ENCODE measurements at places on chromosomes 16 and 17.

GRCh38 chr17:63681530-63681929 lies 18.4 kb downstream of the LIMD2 start:
- DNase-seq, result no peak

DNA sequence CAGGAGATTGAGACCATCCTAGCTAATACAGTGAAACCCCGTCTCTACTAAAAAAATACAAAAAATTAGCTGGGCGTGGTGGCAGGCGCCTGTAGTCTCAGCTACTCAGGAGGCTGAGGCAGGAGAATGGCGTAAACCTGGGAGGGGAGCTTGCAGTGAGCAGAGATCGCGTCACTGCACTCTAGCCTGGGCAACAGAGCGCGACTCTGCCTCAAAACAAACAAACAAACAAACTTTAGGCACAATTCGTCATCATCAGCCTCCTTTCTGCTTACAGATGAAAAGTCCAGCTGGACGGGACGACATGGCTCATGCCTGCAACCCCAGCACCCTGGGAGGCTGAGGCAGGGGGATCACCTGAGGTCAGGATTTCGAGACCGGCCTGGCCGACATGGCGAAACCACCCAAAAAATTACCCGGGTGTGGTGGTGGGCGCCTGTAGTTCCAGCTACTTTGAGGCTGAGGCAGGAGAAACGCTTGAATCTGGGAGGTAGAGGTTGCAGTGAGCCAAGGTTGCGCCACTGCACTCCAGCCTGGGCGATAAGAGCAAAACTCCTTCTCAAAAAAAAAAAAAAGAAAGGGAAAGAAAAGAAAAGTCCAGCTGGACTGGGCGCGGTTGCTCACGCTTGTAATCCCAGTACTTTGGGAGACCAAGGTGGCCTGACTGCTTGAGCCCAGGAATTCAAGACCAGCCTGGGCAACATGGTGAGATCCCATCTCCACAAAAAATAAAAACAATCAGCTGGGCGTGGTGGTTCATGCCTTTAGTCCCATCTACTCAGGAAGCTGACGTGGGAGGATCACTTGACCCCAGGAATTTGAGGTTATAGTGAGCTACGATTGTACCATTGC lies 1.5 kb upstream of the SPIRE2 start:
- no peak for DNase-seq

- DNase-seq, result no peak
Observed at GRCh38 chr16:79580453-79581191, 19.9 kb downstream of the MAF start.

DNA sequence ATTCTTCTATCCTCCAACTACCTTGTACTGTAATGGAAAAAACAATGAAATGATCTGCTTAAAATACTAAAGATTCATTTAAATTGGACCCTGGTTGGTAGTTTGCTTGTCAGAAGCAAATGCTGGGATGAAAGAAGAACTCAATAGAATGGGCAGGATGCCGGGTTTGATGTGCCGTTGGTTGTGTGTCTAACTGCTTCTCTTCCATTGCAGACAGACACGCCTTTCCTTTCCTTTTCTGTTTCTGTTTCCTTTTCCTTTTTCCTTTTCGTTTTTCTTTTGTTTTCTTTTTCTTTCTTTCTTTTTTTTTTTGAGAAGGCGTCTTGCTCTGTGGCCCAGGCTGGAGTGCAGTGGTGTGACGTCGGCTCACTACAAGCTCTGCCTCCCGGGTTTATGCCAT lies 64.6 kb downstream of the PLCG2 start:
- DNase-seq, result no peak

DNA sequence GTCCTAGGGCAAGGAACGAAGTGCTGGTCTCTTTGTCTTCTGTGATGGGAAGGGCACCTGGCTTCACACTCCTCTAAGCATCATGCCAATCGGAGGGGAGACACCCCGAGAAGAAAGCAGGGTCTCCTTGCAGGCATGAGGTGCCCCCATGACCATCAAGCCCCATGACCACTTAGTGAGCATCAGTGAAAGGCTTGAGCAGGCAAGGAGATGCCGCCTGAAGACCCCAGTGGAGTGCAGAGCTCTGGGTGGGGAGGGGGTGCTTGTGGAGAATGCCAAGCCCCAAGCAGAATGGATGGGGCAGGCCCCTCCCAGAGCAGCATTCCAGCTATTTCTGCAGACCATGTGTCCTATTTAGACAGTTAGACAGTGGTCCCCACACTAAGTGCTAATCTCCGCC lies 232.7 kb upstream of the TNRC6C start:
- DNase-seq, result no peak

DNA sequence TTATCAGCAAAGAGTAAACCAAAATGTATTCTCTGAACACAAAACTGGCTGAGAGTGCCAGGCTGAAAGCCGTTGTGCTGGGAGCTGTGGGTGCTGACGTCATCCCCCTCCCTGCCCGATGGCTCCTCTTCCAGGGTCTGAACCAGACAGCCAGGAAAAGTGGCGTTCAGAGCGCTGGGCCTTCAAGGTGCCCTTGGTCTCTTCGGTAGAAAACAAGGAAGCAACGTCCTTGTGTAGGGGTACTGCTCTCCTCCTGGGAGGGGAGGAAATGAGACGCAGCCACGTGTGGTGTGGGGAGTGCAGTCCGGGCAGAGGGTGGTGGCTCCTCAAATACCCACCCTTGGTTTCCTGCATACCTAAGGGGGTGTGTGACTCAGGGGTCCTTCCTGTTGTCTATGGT lies 394.7 kb downstream of the SEC14L1 start:
- DNase-seq, result no peak

- DNase-seq, result no peak
Observed at GRCh38 chr17:40361925-40362695, 2.4 kb downstream of the GJD3 start.

GRCh38 chr16:53067675-53068074 lies 12.9 kb downstream of the CHD9 start:
- no peak for DNase-seq

DNA sequence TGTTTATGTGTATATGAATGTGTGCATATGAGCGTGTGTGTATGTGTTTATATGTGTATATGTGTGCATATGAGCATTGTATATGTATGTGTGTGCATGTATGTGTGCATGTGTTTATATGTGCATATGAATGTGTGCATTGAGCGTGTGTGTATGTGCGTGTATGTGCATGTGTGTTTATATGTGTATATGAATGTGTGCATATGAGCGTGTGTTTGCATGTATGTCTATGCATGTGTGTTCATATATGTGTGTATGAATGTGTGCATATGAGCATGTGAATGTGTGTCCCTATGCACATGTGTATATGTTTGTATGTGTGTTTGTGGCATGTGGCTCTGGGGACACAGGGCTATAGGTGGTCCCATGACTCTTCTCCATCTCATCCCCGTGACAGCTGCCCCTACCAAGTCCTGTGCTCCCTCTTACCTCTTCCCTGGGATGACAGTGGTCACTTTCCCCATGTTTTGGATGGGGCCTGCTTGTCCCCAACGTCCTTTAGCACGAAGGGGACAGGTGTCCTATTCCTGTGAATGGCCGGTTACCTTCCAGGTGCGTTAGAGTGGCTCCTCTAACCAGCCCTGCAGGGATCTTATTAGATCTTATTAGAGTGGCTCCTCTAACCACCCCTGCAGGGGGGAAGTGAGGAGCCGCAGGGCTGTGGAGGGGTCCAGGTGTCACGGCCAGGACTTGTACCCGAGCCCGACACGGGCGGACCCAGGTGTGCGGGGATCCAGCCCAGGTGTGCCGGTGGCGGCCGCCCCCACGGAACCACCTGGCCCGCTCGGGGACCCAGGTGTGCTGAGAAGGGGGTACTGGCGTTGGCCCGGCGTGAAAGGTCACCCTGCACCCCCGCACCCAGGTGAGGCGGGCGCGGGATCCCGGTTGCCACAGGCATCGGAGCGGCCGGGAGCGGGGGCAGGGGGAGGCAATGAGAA lies 105.6 kb downstream of the SEC14L1 start:
- no peak for DNase-seq

DNA sequence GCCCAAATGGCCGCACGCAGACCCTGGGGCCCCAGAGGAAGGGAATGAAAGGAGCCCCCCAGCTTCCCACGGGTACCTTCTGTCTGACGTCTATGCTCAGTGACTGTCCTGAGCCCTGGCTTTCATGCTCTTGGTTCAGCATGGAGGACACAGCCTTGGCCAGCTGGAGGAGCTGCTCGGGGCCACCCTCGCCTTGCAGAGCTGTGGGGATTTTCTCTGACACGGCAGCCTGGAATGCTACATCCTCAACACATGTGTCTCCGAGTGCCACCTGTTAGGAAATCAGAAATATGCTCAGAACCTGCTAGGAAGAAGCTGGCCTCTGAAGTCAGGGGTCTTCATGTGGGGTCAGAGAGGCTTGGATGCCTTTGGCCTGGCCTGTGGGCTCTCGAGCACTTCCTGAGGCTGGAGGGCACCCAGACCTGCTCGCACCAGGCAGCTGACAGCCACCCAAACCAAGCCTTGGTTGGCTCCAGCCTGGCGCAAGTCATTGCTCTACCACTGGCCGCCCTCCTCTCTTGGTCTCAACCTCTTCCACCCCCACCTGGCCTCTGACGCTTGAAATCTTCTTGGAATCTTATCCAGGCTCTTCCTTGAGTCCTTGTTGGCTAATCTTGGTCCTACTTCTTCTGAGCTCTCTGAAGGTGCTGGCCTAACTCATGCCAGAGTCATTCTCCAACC lies 63.7 kb upstream of the BCO1 start:
- no peak for DNase-seq

DNA sequence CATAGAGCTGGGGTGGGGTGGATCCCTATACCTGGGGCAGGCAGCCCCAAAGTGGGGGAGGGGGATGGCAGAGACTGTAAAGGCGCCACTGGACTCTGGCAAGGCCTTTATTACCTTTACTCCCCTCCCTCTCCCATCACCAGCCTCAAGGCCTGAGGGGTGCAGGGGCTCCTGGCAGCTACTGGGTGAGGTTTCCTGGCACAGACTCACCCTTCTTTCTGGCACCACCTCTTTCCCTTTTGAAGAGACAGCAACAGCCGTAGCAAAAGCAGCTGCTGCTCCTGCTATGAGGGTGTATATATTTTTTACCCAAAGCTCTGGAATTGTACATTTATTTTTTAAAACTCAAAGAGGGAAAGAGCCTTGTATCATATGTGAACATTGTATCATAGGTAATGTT lies 17.6 kb downstream of the RAPGEFL1 start:
- no peak for DNase-seq

DNA sequence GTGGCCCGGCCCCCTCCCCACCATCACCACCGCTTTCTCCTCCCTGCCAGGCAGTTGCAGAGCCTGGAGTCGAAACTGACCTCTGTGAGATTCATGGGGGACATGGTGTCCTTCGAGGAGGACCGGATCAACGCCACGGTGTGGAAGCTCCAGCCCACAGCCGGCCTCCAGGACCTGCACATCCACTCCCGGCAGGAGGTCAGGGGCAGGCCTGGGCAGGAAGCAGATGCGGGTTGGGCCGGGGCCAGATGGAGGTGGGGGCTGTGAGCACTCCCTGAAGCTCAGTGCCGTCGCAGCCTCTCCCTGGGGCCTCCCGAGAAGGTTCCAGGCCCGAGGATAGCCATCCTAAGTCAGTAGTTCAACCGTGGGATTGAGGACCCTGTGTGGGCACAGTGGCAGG lies 14.2 kb upstream of the ADGRG3 start:
- DNase-seq, result no peak

DNA sequence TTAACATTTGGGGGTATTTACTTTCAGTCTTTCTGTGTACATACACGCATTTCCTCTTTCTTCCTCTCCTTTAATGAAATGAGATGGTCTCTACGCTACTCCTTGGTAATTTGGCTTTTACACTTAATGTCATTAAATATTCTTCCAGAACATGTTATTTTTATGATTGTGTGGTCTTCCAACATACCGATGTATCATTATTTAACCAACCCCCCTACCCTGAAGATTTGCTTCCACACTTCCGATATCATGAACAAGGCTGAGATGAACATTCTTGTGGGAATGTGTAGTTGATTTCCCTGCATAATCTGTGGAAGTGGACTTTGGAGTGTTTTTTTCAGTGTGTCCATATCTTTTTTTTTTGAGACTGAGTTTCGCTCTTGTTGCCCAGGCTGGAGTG lies 2.3 kb upstream of the PGS1 start:
- DNase-seq, result no peak

GRCh38 chr17:64653325-64653984 lies 8.7 kb downstream of the SMURF2 start:
- DNase-seq, result no peak

DNA sequence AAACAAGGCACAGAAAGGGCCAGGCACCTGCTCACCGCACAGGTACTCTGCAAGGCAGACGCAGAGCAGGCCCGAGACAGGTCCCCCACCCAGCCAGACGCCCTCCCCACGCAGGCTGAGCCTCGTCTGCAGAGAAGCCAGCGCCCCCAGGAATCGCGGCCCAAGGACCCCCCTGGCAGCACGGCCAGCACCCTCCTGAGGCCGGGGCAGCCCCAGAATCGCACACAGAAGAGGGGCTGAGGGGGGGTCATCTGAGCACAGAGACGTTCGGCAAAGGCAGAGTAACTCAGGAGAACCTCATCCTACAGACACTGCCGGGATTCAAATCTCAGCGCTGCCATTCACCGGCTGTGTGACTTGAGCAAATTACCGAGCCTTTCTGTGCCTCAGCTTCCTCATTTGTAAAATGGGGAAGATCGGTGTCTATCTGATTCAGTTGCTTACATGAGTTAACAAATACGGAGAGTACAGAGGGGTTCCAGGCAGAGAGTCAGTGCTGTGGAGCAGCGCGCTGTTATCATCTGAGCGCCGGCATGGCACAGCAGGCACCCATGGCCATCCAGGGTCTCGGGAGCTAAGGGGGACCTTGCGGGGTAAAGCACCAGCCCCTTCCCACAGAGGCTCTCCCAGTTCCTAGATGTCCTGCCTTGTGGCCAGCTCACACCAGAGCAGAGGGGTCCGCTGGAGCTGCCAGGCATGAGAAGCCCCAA lies 10.4 kb downstream of the EMC6 start:
- no peak for DNase-seq

DNA sequence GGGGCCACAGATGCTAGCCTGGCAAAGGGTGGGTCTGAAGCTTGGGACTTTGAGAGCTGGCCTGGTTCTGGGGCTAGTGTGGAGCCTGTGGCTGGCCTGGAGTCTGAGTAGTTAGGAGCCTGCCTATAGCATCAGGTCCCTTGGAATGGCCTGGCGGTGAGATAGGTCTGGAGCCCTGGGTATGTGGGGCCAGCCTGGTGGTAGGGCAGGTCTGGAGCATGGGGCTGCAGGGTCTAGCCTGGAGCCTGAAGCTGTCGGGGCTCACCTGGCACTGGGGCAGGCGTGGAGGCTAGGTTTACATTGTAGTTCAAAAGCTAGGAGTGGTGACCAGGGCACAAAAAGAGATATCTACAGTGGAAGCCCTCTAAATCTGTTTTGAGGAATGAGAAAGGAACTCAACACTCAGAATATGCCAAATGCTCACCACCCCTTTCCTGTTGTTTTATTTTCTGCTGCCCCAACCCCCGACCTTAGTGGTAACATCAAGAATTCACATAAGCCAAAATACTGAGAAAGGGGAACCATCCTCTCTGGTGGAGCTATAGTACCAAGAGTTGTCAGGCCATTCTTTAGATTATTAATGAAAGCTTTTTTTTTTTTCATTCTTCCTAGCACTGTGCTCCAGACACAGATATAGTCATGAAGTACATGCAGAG lies 100.3 kb downstream of the TANC2 start:
- no peak for DNase-seq
